ENCODE measurements at places on chromosomes 2 and 18.

DNA sequence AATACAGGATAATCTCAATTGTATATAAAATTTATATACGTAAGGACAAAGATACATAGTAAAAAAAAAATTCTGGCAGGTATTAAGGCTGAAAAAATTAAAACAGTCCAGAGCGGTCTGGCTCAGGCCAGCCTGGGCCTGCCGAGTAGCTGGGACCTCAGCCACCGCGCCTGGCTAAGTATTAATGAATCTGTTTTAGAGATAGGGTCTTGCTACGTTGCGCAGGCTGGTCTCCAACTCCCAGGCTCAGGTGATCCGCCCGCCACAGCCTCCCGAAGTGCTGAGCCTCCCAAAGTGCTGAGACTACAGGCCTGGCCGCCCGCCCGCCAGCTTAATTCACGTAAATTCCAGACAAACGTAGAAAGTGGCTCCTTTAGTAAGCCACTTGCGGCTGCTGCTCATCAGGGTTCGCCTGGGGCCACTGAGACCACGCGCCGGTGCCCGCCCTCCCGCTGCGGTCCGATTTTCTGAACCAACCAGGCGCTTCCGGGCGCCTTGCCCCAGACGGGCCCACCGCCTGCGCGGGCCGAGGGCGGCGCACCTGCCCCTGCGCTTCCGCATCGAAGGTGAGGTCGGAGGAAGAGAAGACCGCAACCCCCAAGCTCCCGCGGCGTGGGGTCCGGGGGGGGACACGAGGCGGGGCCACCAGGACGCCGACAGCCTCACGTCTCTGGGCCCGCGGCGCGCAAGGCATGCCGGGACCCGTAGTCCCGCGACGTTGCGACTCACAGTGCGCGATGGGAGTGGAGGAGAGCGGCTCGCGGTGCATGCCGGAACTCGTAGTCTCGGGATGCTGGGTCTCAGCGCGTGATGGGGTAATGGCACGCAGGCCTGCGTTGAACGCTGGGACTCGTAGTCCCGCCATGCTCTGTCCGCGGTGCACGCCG, 695 bp upstream of the CTDP1 start:
- peak; percentile 99 for DNase-seq

- DNase-seq: no peak
These were observed 50.6 kb downstream of the DNAH7 start for GRCh38 chr2:196018037-196018436.

DNA sequence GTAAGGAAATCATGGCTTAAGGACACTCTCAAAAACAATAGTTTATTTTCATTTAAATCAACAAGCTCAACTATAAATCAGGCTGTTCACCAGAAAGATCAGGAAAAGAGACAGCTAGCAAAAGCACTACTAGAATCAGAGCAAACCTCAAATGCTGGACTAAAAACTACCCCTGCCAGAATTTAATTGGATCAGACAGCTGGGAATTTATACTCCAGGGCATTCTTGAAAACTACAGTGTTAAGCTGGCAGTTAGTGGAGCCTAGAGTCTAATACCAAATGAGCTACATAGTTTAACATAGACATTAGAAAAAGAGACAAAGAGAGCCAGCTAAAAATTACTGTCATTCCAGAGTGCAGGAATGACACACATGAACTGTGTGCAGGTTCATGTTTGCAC, 1016.4 kb upstream of the CRIM1 start:
- DNase-seq: no peak

GRCh38 chr2:134275058-134275862, 21.4 kb downstream of the MGAT5 start:
- DNase-seq: peak; percentile 92

DNA sequence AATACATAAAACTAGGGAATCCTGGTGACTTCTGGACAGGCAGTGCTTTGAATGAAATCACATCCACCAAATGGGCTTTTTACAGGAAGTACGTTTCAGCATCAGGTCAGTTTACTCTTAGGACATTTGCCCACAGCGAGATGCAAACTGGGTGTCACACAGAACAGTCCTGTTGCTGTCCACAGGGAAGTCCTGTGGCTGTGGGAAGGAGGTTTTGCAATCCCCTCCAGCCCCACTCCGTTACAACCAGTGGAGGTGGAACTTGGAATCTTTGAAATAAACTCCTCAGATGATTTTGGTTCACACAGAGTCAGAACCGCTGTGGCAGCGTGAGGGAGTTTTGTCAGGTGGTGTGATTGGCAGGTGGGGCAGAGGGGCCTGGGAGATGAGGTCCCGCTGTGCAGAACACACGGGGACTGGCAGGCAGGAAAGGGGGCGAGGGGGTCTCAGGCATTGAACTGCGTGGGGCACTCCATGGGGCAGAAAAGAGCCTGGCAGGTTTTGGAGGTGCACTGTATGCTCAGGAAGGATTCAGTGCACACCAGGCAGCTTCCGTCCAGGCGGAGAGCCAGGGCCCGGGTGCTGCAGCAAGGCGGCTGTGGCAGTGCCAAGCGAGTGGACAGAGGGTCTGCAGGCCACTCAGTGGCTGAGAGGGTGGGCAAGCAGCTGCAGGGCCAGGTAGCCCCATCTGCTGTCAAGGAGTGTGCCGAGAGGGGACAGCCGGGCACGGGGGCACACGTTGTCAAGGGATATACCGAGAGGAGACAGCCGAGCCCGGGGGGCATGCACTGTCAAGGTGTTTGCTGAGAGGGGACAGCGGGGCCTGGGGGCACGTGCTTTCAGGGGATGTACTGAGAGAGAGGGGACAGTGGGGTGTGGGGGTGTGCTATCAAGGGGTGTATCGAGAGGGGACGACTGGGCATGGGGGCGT, 148.7 kb downstream of the LDLRAD4 start:
- no peak for DNase-seq

GRCh38 chr2:241035818-241036396, 37.5 kb downstream of the SNED1 start:
- no peak for DNase-seq
